ENCODE measurements at places on chromosomes 2 and 18. TPM values are rescaled to one million over a fixed set of nuclear protein-coding genes. Genes with fewer than 3 reads are reported as not detected.

GPR17 gene
- total RNA-seq: not detected

PROM2 gene
- total RNA-seq: 0.48 TPM

KIF5C gene
- total RNA-seq: 25.2 TPM

DNA sequence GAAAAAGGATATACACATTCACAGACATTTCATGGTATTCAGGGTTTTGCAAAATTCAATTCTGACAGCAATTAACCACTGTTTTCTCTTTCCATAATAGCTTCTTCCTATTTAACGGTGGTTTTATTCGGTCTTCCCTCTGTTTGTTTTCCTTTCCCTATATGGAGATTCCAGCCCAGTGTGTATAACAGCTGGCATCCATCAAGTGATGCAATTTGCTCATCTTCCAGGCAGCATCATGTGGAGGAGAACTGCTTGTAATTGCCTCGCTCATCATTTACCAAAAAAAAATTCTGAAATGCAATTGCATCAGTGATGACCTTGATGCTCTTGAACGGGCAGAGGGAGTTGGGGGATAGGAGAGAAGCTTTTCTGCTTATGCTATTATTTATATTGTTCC, 165.9 kb upstream of the PGAP1 start:
- no peak for DNase-seq

- no peak for DNase-seq
Measured at GRCh38 chr18:28647961-28648360, 471.0 kb upstream of the CDH2 start.

IL18RAP gene
- 10.6 TPM for total RNA-seq

- DNase-seq: no peak
Measured at GRCh38 chr2:138115666-138116065, 151.4 kb downstream of the HNMT start.

DNA sequence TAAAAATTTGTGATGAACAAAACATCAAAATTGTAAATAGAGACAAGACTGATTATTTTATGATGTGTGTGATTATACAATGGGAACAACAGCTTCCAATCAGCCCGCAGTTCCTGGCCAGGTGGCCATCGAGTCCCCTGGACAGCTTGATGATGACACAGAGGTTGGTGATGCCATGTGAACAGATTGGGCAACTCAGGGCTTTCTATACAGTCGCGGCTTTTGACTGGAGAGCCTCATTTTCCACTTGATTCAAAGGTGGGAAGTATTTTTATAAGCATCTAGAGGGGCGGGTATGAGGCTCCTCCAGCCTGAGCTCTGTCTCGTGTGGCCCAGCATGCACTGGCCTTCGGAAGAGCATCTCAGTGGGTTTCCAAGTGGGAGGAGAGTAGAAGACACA, 14.9 kb upstream of the HPCAL1 start:
- no peak for DNase-seq

- DNase-seq: no peak
Measured at GRCh38 chr2:237250599-237250998, 163.4 kb downstream of the COL6A3 start.

SNED1 gene
- total RNA-seq: 2.6 TPM

DNA sequence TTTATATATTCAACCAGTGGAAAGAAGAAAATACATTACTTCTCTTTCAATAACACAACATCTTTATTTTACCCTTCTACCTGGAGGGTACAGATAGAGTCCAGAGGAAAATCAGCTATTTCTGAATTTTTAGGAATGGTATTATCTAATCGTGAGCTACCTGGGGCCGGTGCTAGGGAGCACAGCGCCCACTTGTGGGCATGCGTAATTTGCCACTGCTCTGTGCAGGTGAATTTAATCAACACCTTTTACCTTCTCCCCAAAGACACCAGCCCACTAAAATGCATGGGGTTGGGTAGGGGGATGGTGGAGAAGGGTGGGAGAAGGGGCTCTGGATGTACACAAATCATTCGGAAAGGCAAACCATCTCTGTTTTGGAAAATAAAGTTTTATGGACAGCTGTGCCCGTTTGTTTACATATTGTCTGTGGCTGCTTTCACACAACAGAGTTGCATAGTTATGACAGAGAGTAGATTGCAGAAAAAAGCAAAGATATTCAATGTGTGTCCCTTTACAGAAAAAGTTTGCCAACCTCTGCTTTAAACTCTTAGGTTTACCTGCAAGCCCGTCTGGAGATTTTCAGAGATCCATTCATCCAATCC, 51.5 kb upstream of the DCC start:
- DNase-seq: peak; percentile 30

NAT8 gene
- not detected for total RNA-seq

- DNase-seq: no peak
Measured at GRCh38 chr2:192437653-192438052, 242.9 kb upstream of the TMEFF2 start.

CCDC121 gene
- total RNA-seq: 0.34 TPM

DNA sequence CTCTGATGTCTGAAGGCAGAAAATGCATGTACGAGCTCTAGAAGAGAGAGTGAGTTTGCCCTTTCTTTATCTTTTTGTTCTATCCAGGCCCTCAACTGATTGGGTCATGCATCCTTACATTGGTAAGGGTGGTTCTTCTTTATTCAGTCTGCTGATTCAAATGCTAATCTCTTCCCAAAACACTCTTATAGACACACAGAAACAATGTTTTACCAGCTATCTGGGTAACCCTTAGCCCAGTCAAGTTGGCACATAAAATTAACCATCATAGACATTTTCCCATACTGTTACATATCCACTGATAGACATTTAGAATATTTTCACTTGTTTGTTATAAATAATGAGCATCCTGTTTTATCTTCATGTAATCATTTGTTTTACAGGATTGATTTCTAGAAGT, 141.2 kb downstream of the TAF4B start:
- no peak for DNase-seq

GRCh38 chr2:213545964-213546475, 261.8 kb downstream of the SPAG16 start:
- no peak for DNase-seq

DNA sequence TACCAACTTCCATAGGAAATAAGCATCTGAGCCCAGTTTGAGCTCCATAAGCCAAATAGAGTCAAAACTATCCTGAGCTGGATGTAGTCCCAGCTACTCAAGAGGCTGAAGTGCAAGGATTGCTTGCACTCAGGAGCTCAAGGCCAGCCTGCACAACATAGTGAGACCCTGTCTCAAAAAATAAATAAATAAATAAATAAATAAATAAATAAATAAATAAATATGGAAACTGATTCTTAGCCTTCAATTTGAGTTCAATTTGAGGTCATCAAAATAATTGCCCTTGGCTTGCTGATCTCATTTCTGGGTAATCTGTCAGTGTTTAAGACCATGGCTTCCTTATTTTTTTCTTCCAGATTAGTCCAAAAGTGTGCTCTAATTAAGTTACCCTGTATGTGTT, 184.9 kb upstream of the CDH20 start:
- no peak for DNase-seq

GPR55 gene
- 1.6 TPM for total RNA-seq

DNA sequence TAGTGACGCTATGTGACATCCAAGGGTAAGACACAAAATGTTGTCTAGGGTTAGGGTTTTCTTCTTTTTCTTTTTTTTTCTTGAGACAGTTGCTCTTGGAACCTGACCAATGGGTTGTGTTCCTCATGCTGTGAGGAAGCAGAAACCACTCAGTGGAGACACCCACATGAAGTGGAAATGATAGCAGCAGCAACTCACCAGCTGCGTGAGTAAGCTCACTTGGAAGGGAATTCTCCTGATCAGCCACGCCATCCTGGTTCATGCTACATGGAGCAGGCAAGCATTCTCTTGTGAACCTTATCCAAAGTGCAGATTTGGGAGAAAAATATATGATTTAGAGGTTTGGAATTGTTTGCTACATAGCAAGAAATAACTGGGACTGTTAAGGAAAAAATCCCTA, 863.7 kb downstream of the EPHA4 start:
- DNase-seq: no peak

ALPG gene
- not detected for total RNA-seq

STAMBP gene
- total RNA-seq: 85.3 TPM

DLGAP1 gene
- 1.0 TPM for total RNA-seq

NLRC4 gene
- total RNA-seq: 0.33 TPM

CCDC178 gene
- total RNA-seq: not detected

- DNase-seq: no peak
Measured at GRCh38 chr2:225670111-225670974, 270.8 kb downstream of the NYAP2 start.

GRCh38 chr2:241413929-241414580, 58.0 kb downstream of the FARP2 start:
- no peak for DNase-seq

GRCh38 chr18:70683263-70683662, 394.4 kb downstream of the SOCS6 start:
- DNase-seq: no peak

ANKRD12 gene
- total RNA-seq: 83.9 TPM

DNA sequence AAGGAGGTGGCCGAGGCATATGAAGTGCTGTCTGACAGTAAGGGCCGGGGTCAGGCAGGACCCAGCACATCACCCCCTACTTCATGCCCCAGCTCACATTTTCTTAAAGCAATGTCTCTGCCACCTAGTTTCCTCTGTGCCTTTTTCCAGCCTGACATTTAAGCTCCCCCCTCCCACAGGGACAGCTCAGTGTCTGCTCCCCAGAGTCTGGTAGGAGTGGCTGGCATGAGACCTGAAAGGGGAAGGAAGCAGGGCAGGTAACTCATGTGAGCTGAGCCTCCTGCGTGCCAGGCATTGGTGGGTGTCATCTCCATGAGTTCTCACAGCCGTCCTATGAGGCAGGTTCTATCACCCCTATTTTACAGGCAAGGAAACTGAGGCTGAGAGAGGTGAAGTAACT, 1.5 kb downstream of the DNAJB2 start:
- no peak for DNase-seq

GRCh38 chr2:158692372-158693103, 102.6 kb upstream of the DAPL1 start:
- DNase-seq: no peak

DNA sequence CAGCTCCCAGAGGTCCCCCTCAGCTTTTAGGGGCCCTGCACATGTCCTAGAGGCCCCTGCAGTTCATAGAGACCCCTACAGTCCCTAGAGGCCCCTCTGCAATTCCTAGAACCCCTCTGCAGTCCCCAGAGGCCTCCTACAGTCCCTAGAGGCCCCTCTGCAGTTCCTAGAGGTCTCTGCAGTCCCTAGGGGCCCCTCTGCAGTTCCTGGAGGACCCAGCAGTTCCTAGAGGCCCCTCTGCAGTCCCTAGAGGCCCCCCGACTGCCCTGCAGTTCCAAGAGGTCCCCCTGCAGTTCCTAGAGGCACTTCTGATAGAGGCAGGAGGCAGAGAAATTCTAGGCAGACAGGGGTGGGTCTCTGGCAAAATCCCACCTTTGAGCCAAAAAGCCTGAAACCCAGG, 35.4 kb downstream of the MC2R start:
- DNase-seq: no peak

- DNase-seq: no peak
Measured at GRCh38 chr18:79355433-79356335, 40.0 kb upstream of the NFATC1 start.

SP5 gene
- not detected for total RNA-seq

GRCh38 chr18:63160172-63160995, 159.2 kb downstream of the BCL2 start:
- peak; percentile 72 for DNase-seq

DNA sequence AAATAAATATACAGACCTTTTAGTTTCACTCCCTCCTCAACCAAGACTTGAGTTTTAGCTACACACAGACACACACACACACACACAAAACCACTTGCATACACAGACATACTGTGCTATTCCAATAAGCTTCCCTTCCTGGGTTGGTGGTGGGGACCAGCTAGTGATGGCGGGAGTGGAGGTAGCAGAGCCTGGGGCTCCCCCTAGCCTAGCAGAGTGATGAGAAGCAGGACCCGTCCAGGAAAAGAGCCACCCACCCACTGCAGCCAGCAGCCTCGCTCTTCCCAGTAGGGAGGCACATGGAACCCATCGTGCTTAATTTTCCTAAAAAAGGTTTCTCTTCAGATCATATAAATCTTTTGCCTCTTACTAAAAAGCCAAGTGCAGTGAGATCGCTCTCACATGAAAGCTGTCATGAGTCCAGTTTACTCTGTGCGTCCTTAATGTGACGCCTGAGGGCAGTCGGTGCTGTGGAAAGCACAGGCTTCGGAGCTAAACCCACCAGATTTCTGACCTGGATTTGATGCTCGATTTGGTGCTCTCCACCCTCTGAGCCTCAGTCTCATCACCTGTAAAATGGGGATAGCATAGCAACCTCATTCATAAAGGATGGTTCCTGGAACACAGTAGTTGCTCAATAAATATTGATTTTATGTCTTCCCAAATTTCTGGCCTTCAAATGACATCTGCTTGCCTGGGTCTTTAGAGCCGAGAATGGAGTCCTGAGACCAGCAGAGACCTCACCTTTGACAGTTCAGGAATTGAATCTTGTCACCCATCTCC, 60.1 kb upstream of the YWHAQ start:
- DNase-seq: no peak

ARHGAP25 gene
- 79.8 TPM for total RNA-seq

DNA sequence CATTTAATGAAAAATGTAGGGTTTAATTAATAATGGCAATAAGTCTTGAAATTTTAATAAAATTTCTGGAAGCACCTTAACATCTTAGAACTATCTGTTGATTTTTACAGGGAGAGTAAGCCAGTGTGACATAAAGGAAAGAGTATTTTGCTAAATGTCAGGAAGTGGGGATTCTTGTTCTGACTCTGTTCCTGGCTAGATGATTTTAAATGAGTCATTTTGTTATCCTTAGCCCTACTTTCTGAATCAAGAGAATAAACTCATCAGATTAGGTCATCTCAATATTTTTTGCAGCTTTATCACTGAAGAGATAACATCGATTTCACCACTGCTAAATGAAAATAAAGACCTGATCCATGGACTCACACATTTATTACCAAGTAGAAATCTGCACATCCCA, 377.5 kb upstream of the CYRIA start:
- DNase-seq: no peak

GRCh38 chr2:9422321-9423099, 818 bp downstream of the ITGB1BP1 start:
- DNase-seq: peak; percentile 73

- DNase-seq: no peak
Measured at GRCh38 chr2:161956738-161957137, 117.3 kb downstream of the DPP4 start.

KCNS3 gene
- 0.17 TPM for total RNA-seq

SERPINB4 gene
- not detected for total RNA-seq

ICA1L gene
- 5.8 TPM for total RNA-seq

DNA sequence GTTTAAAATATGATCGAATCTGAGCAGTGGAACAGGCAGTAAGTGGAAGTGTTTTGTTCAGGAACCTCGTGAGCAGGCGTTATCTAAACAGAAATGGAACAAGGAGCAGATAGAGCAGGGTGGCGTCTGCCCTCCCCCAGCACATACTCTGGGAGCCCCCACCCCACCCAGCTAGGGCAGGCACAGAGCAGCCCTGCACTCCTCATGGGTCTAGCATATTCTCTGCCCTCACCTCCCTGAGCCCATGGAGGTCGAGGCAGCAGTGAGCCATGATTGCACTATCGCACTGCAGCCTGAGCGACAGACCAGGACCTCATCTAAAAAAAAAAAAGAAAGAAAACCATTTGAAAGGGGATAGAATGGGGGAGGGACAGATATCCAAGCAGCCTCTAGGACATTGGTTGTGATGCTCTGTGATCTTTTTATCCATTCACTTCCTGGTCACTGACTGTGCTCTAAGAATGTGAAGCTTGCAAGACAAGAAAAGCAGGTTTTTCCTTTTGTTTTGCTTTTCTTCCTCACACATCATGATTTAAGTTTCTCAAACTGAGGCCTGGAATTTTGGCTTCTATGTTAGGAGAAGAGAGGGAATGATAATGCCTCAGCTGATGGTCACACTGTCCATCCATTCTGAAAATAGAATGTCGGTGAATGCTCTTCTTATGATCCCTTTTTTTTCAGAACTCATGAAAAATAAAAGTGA, 3.1 kb downstream of the MLPH start:
- no peak for DNase-seq

All from activated CD4-positive, alpha-beta memory T cell treated with anti-CD3 and anti-CD28 coated beads for 36 hours (primary cell).